ENCODE measurements at places on chromosomes 3 and 15. TPM values are rescaled to one million over a fixed set of nuclear protein-coding genes. Genes with fewer than 3 reads are reported as not detected.
A peak's percentile ranks its signal among the peaks of the same experiment; 100 is the strongest.

GRCh38 chr3:158350971-158351370 is 220.0 kb upstream of the MLF1 start:
- no peak for DNase-seq

DNA sequence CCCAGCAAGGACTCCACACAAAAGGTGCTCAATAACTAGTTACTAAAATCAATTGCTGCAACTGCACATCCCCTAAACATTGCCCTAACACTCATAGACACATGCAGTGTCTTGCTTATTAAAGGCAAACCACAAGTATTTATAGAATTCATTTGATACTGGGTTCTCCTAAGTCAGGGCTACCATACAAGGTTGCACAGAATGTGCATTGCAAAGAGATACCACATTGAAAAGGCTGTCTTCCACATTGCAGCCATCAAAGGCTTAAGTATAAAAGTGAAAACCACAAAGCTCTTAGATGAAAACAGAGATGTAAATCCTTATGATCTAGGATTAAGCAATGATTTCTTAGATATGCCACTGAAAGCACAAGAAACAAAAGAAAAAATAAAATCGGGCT is 33.6 kb upstream of the TOPAZ1 start:
- no peak for DNase-seq

DNA sequence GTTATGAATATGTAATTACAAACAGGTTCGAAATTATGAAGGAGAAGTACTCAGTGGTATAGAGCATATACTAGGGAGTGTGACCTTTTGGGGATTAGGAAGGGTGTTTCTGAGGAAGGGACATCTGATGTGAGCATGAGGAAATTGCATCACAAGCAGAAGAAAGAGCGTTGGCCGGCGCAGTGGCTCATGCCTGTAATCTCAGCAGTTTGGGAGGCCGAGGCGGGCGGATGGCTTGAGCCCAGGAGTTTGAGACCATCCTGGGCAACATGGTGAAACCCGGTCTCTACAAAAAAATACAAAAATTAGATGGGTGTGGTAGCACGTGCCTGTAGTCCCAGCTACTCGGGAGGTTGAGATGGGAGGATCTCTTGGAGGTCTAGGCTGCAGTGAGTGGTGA is 6.9 kb downstream of the CMTM7 start:
- no peak for DNase-seq

The ACTRT3 gene
- 4.0 TPM for total RNA-seq

DNA sequence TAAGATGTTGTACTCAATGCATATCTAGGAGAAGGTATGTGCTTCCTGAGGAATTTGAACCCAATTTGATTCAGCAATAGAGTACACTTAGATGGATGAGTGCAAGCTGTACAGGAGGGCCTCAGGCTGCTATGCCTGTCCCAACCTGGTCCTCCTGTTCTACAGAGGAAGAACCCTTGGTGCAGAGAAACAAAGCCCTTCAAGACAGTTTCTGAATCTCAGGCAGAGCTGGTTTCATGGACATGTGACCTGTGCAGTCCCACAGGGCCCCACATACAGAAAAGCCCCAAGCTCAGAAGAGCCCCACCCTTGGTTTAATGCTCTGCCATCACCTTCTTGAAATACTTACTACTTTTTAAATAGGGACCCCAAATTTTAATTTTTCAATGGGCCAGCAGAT is 15.3 kb downstream of the FOXP1 start:
- no peak for DNase-seq

The RPP25 gene
- total RNA-seq, result 7.3 TPM

DNA sequence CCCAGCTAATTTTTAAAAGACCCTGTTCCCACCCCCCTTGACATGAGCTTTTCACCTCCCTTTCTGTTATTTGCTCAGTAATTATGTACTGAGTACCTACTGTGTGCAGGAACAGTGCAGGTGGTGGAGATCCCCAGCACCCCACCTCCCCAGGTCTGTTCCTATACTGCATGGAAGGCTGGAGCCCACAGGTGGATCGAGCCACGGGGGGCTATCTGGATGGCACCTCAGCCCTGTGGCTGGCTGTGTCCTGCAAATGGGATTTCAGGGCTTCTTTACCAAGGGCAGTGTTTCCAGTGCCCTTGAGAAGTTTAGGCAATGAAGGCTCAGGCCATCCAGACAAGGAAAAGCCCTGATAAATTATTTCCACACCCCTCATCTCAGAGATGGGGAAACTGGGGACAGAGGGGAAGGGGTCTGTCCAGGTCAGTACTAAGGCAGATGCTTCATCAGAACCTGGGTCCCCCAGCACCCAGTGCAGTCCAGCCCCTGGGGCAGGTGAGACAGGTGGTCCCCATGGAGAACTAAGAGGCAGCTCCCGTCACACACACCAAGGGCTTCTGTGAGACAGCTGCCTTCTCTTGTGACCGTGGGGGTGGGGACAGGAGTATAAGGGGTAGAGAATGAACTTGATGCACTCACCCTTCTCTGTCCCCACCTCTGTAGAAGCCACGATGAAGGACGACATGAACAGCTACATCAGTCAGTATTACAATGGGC is 109.6 kb downstream of the ETFA start:
- DNase-seq, result no peak

GRCh38 chr3:119289404-119289770 is 4.8 kb upstream of the ARHGAP31 start:
- DNase-seq, result no peak

GRCh38 chr3:41679374-41679773 is 282.5 kb downstream of the ULK4 start:
- DNase-seq, result no peak

GRCh38 chr3:108406661-108407206 is 103.7 kb downstream of the MYH15 start:
- DNase-seq, result no peak

- no peak for DNase-seq
Observed at GRCh38 chr3:133448478-133449122, 48.7 kb downstream of the BFSP2 start.

- DNase-seq, result no peak
Observed at GRCh38 chr3:73207946-73208440, 146.5 kb downstream of the EBLN2 start.

GRCh38 chr3:128094295-128095151 is 29.1 kb downstream of the RUVBL1 start:
- DNase-seq, result no peak

DNA sequence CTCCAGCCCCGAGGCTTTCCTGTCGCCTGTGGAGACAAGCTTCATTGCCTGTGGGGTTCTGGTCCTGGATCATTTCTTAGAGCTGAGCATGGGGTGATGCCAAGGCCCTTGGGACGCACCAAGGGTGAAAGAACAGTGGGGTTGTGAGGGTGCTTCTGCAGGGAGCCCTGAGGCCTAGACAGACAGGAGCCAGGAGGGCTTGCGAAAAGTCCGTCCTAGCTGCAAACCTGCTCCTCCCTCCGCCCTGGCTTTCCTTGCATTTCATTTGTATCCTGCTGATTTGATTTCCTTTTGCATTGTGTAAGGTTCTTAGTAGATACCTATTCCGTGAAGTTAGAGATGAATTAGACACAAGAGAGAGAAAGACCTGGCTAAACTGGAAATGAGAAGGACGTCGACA is 286.9 kb upstream of the C2CD4B start:
- no peak for DNase-seq

DNA sequence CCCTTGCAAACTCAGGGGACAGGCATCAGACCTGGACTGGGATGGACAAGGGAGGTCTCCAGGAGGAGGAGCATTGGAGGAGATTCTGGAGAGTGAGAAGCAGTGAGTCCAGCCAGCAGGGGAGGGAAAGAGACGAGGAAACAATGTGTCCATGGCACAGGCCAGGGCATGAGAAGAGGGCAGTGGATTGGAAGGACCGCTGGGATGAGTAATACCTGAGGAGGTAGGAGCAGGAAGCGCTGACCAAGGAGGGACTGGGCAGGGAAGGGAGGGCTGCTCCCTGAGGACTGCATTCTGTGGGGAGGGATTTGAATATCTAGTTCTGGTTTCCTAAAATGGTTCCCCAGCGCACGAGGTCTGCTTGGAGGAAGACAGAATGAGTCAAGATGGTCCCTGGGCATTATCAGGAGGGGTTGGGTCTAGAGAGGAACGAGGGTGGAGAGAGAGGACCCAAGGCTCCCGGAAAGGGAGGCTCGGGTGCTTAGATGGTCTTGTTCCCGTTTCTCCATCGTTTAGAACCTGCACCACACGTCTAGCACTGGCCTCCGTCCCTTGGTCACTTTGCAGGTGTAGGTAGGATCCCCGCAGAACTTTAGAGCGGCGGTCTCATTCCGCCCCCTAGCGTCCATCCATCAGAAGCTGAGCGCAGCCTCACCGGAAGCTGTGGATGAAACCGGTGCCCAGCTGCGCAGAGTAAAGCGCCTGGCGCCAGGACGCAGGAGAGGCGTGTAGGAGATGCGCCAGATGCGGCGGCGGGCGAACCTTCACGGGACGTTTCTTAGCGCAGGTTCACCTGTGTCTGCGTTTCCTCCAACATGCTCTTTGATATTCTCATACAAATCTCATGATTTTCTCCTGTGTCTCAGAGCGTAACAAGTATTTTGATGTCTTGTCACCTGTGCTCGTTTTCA is 190.7 kb upstream of the NDN start:
- peak; percentile 54 for DNase-seq

The NGRN gene
- 98.5 TPM for total RNA-seq

DNA sequence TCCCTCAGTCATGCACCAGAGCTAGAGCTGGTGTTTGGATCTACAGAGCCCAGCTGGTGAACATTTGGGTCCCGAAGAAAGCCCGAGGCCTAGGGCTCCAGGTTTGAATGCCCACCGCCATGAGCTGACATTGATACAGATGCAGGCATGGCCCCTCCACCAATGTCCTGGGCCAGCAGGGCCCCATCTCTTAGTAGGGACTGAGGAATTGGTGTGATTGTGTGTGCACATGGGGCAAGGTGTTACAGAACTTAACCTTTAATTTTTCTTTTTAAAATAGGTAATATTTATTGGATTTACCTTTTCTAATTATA is 11.0 kb downstream of the PODXL2 start:
- DNase-seq, result no peak

- DNase-seq, result no peak
Observed at GRCh38 chr15:72833561-72833960, 50.0 kb upstream of the ADPGK start.
